ENCODE measurements at places on chromosomes 3 and 15.
A peak's percentile ranks its signal among the peaks of the same experiment; 100 is the strongest.

- DNase-seq: no peak
Measured at GRCh38 chr3:127289706-127290575, 2.1 kb upstream of the PRR20G start.

- DNase-seq: no peak
Measured at GRCh38 chr15:79192462-79193036, 90.0 kb upstream of the ANKRD34C start.

DNA sequence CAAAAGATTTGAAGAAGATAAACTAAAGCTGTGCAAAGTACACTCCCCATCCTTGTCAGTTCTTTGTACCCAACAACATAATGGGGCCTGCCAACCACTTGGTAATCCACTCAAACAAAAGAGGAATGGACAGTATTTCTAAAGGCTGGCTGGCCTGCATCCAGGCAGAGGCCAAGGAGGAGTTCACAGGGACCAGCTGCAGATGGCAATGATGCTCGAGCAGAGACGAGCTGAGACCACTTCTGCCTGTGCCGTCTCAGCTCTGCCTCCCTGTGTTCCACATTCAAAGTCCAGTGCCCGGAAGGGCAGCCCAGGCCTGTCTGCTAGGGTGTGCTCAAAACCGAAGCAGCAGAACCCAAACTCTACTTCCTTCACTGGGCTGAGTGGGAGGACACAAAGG lies 14.3 kb downstream of the CXCR6 start:
- no peak for DNase-seq

GRCh38 chr3:131328721-131329120 lies 52.9 kb upstream of the NUDT16 start:
- no peak for DNase-seq

GRCh38 chr3:107674371-107674770 lies 151.6 kb downstream of the BBX start:
- DNase-seq: no peak

- DNase-seq: no peak
Measured at GRCh38 chr3:158743664-158744566, 11.7 kb upstream of the RARRES1 start.

GRCh38 chr3:117622171-117622841 lies 912.7 kb downstream of the TUSC7 start:
- no peak for DNase-seq

DNA sequence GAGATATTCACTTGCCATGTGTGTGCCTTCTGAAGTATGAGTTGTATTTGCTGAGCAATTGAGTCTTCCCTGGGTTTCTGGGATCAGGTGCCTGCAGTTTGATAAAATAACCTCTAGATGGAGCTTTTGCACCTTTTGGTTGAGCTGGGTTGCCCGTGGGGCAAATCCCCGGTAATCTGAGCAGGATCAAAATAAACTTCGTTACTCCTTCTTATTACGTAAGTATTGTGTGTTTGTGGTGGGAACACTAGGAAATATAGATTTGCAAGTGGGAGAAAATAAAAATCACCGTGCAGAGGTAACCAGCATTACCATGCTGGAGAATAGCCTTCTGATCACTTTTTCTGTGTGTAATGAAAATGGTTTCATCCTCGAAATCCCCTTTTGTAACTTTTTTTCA lies 277.4 kb upstream of the NR2E3 start:
- DNase-seq: peak; percentile 18
